Renal pelvis (tissue), 12 donors: ENCODE measurements at places on chromosomes 13 and 19. TPM values are rescaled to one million over a fixed set of nuclear protein-coding genes. Genes with fewer than 3 reads are reported as not detected.

- peak; percentile 86 for DNase-seq
These were observed at the start of gene ZNF730 for GRCh38 chr19:23116802-23117571. Gene ZNF730 (plus strand): TSS chr19:23117025. CDS start chr19:23117174, 149 bp downstream.

The SNRPA gene
- polyA plus RNA-seq = 112 TPM

The UBE2S gene
- polyA plus RNA-seq = 45.2 TPM

DNA sequence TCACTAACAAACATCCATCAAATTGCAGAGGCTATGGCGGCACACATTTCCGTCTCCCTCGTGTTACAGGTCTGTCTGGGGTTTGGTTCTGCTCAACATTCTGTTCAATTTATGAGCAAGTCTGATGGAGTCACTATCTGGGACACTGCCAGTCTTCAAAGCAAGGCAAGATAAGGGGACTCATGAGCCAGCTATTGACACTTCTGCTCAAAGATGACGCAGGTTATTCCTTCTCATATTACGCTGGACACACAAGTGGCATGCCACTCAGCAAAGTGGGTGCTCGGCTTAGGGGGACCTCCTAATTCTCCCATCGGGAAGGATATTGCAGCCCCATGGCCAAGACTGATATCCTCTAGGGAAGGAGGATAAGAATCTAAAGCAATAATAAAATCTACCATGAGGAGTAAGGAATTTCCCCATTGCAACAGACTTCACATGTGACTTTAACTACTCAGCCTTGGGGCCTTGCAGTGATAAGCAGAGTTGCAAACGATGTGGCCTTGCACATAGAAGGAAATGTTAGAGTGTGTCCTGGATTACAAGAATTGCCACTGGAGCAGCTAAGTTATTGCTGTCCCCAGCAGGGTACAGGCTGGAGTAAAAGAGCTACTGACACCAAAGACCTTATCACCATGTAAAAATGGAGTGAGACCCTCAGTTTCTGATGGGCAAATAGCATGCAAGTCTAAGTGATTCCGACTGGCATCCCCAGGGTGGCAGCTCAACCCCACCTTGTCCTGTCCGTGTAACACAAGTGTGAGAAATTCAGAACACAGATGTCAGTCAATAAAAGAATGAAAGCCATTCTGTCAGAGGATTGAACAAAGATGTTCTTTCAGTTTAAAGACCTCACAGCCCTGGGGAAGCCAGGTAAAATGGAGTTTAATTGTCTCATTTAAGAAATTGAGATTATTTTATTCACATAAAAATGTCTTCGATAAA lies 306.1 kb downstream of the IRS2 start:
- no peak for DNase-seq

DNA sequence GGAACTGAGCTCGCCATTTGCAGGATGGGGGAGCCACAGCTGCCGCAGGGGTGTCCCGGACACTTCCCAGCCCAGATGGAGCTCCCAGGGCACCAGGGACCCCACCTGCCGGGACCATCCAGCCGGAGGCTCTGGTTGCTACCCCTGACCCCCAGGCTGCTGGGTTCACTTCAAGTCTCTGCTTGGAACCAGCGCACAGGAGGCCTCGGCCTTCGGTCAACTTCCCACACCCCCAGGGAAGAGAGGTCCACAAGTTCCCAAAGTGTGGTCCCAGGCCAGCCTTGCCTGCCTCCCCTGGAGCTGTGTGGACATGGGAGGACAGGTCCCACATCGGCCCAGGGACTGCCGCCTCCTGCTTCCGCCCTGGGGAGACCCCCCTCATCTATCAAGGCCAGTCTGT lies 117.0 kb downstream of the TEX29 start:
- no peak for DNase-seq

The NLRP11 gene
- polyA plus RNA-seq = 0.06 TPM

GRCh38 chr13:114011226-114011625 lies 37.4 kb upstream of the C13orf46 start:
- DNase-seq = no peak

The HNRNPM gene
- polyA plus RNA-seq = 348 TPM

The MIER2 gene
- polyA plus RNA-seq = 32.4 TPM

- DNase-seq = peak; percentile 3
These were observed 1851.1 kb downstream of the PCDH9 start for GRCh38 chr13:65378943-65379519.

The FSD1 gene
- polyA plus RNA-seq = 6.7 TPM

The ZDHHC20 gene
- polyA plus RNA-seq = 67.7 TPM

GRCh38 chr19:40139533-40140287 lies 49.0 kb upstream of the ZNF780A start:
- DNase-seq = peak; percentile 28

DNA sequence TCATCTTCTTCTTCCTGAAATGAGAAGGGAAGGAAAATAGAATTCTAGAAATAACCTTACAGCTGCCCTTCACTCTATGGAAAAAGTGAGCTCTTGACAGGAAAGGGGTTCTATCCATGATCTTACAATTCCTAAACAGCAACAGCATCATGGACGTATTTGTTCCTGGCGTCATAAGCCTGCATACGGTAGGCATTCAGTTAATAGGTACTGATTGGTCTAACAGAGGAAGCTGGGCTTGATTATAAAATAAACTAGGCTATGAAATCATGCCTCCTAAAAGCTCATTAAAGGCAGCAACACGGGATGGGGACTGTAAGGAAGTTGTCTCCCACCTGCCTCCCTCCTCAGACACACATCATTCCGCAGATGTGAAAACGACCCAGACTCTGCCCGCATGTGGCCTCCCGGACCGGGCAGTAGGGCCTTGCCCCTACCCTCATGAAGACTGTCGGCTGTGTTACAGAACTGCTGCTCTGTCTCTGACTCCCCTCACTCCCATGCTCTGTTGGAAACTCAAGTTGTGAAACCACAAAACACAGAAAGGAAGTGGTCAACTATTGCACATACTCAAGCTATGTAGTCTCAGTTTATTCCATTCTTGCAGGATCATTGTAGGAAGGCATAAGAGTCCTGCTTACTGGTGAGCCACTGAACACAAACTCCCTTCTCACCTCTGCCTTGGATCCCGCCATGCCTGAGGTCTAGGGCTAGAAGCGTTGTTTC lies 129.8 kb downstream of the DLEU7 start:
- DNase-seq = no peak

DNA sequence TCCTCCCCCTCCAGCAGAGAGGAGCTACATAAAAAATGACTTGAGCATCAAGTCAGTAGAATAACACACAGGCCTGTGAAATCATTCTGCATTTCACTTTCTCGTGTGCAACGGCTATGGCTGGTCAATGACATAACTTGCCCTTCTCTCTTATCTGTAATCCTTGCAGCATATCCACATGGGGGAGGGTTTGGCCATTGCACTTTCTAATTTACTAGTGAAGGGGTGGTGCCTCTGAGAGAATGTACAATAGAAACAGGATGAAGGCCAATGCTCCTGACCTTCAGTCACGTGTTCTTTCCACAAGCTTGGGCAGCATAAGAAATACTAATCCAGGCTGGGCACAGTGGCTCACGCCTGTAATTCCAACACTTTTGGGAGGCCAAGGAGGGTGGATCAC lies 641.0 kb upstream of the ARGLU1 start:
- DNase-seq = no peak

The FUT1 gene
- polyA plus RNA-seq = 3.0 TPM

The ZNF544 gene
- 34.2 TPM for polyA plus RNA-seq

- DNase-seq = no peak
These were observed 314.3 kb upstream of the ARGLU1 start for GRCh38 chr13:106882246-106882645.

- peak; percentile 36 for DNase-seq
These were observed 10.3 kb downstream of the ZNF787 start for GRCh38 chr19:56110515-56111448.

The CACNG7 gene
- 0.36 TPM for polyA plus RNA-seq

The HAUS8 gene
- polyA plus RNA-seq = 14.8 TPM

- peak; percentile 8 for DNase-seq
These were observed 35.1 kb downstream of the MYCBP2 start for GRCh38 chr13:77291774-77292173.

The PALM gene
- 119 TPM for polyA plus RNA-seq

The C19orf47 gene
- polyA plus RNA-seq = 14.1 TPM

DNA sequence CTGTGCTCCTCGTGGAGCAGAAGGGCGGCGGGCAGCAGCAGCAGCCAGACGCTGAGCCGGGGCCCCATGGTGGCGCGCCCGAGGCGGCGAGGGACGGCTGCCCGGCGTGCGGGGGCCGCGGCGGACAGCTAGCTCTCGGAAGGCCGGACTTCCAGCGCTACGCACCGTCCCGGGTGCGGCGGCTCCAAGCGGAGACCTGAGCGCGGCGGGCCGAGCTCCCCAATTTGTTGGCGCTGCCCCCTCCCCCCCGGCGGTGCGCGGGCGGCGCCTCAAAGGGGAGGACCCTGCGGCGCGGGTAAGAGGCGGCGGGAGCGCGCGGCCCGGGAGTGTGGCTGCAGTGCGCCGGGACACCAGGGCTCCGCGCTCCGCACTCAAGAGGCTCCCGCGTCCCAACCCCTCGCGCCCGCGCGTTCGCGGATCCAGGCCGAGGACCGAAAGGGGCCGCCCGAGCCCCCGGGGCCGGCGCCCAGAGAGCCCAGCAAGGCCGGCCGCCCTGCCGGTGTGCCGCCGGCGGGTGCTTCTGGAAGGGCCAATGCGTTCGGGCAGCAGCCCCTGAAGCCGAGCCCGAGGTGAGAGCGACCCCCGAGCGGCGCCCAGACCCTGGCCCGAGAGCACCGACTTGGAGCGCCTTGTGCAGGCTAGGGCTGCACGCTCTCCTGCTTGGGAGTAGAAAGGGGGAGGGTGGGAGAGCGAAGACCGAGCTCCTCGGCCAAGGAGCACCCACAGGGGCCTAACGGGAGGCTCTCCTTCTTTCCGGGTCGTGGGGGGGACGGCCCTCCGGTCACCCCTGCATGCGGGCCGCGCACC lies at the start of the genes COL4A1 and COL4A2:
Gene COL4A1, minus strand, starts transcription at position 198 of the 807 bp plus-strand sequence. Its CDS starts 130 bp downstream, at position 68.
Gene COL4A2, plus strand, starts transcription at position 325 of the 807 bp plus-strand sequence. CDS start 620 bp downstream, outside the sequence.
- DNase-seq = no peak

The FCAR gene
- 0.29 TPM for polyA plus RNA-seq

- DNase-seq = no peak
These were observed 264.6 kb downstream of the PCDH20 start for GRCh38 chr13:61151062-61151461.

- DNase-seq = no peak
These were observed 338 bp downstream of the RGCC start for GRCh38 chr13:41457589-41458186.

The ZNF486 gene
- 24.0 TPM for polyA plus RNA-seq

The DCLK1 gene
- 6.8 TPM for polyA plus RNA-seq
